ENCODE measurements at places on chromosomes 1 and 21.

GRCh38 chr21:45836268-45836655, 145.3 kb upstream of the COL6A1 start:
- DNase-seq, result no peak

DNA sequence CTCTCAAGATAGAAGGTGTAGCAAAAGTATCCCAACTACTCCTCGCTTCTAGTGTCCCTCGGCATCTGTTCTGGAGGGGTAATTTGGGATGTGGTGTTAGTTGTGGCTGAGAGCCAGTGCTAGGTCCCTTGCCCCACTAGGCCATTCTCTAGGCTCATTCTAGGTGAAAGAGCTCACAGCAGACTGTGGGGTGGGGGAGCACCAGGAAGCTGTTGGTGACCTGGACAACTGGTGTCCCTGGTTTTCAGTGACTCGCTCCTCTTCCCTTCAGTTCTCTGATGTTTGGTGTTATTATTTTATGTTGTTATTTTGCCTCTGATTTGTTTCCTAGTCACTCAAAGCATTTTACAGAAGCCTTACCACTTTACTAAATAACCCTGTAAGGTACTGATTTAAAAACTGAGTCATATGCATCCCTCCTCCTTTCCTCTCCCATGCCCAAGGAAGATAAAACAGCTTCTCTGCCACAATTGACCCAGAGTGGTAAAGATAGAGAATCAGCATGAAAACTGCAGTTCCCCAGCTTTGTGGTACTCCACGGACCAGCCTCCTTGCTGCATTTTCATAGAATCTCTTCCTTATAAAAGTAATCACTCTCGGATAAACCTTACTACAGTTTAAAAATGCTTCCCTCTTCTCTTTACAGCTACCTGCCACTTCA, 14.1 kb downstream of the DYRK3 start:
- DNase-seq, result no peak

- no peak for DNase-seq
These were observed 16.2 kb upstream of the MYBPHL start for GRCh38 chr1:109322974-109323373.

GRCh38 chr1:8951231-8951630, 5.6 kb downstream of the CA6 start:
- no peak for DNase-seq

DNA sequence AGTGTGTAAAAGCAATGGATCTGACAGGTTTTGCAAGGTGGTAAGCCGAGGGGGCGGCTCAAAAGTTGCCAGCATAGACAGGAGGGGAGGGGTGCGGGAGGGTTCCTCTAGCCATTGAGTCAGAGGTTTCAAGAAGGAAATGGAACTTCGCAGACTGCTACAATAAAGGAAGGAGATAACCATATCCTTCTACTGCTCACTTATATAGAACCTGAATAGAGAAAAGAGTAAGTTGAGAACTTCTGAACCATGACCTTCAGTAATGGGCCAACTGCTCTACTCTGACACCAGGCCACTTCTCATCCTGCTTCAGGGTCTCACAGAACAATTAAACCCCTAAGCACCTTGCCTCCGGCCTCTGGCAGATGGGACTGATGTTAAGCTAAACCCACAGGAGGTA, 26.3 kb upstream of the BCAR3 start:
- no peak for DNase-seq

DNA sequence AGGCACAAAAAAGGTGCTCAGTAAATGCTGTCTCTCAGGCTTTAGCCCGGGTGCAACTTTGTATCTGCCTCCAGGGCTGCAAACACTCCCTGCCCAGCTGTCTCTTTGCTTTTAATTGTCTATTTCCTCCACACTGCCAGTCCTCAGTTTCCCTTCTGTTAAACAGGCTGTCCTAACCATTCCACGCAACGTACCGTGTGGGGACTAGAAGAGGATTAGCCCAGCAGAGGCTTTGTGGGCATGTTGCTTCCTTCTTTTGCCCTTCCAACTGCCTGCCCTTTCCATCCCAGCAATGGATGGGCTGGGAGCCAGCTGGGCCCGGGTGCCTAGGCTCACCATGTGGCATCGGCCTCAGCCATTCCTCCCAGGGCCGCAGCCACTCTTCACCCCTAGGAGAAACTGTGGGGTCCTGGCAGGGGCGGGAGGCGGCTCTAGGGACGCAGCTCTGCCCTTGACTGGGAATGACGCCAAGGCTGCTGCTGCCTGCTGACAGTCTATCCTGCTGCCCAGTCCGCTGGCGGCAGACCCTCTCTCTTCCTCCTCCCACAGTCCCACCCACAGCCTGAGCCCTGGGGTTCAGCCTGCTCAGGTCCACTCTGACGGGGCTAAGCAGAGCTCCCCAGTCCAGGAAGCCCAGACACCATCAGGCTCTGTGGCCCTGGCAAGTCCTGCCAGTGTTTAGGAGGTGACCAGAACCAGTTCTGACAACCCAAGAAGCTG, 40.6 kb upstream of the LRP8 start:
- DNase-seq, result no peak

- no peak for DNase-seq
These were observed 24.7 kb downstream of the VPS45 start for GRCh38 chr1:150092180-150092791.

DNA sequence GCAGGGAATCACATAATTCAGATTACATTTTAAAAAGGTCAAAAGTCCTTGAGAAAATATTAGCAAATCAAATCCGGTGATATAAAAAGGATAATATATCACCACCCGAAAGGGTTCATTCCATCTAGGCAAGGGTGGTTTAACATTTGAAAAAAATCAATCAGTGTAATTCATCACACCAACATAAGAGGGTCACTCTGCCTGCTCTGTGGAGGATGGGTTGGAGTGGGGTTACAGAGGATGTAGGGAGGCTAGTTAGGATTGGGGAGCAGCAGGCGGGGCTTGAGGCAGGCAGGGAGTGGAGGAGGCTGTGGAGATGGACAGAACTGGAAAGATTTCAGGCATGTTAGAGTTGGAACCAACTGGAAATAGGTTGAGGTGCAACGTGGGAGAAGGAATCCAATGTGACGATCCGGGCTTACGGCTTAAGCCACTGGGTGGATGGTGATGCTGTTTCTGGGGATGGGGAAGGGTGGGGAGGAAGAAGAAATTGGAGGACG, 12.5 kb downstream of the ADORA1 start:
- DNase-seq, result no peak

DNA sequence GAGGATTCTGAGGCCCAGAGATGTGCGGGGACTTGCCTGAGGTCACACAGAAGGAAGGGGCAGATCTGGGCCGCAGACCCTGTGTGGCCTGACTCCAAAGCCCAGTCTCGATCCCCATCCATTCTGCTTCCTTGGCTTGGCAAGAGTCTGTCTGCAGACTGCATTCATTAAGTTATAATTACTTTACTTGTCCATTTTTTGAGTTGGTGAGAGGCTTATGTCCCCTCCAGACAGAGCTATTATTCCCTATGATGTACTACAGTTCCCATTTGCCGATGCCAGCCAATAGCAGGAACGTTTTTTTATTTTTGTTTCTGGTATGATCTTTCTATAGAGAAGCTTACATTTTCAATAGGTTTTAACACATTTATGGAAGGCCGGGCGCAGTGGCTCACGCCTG, 101.5 kb downstream of the ARHGEF10L start:
- no peak for DNase-seq

GRCh38 chr1:46180082-46180616, 3.9 kb upstream of the P3R3URF start:
- no peak for DNase-seq

- DNase-seq, result no peak
These were observed 451.1 kb downstream of the SETD4 start for GRCh38 chr21:35609263-35609662.

DNA sequence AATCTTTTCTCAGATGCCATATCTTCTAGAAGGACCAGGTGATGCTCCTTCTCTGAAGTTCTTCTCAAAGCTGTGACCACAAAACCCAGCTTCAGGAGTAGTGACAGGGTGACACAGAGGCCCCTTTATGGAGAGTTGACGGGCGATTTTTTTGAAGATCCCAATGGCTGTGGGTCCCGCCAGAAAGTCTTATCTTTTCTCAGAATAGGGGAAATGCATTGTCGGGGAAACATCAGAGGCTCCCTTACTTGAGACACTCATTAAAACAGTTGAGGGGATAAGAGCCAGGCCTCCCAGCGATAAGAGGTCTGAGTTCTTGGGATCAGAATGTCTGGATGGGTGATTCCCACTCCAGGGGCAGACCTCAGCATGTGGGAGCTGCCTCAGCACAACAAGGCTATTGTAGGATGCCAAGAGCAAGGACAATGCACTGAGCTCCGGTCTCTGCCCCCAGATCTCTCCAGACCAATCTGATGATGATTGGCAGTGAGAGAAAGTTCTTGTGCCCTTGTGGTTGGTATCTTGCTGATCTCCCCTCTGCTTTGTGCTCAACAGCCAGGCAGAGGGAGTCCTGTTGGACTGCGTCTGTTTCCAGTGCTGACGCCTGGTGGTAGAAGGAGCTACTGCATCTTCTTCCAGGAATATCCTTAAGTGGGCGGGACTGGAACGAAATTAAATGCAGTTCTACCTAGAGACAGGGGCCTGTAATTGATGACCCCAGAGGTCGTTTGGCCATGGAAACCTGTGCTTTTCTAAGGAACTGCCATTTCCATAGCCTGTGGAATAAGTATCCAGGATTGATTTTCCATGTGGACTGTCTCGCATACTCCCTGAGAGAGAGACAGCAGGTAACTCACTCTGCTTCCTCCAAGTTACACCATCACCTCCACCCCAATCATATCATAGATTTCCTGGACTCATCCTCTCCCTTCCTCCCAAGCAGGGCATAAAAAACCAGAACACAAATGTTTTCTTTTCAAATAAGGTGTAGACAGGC, 6.8 kb upstream of the ACKR1 start:
- peak; percentile 65 for DNase-seq

DNA sequence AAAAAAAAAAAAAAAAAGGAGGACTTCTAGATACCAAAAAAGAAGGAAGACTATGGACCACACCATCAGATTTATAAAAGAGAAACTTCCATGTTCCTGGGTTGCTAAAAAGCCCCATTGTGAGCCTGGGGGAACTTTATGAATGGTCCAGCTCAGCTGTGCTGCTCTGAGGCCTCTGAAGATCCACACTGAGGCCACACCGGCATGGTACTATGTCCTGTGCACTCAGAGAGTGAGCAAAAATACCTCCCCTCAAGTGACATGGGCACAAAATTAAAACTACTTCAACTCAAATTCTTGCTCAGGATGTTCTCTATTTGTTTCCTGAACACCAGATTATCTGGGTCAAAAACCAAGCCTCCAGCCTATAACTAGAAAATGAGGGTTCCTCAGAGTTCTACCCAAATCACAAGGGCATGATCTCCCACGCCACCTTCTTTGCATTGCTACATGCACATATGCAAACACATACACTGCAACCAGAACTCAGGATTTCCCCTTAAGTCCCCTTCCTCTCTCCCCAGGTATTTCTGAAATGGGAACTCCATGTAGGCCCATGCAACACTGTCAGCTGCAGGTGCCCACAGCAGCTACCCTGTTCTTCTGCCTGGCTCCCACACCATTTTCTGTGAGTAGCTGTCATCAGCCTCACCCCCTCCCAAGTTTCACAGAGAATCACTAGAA, 94.4 kb downstream of the SH3GLB1 start:
- no peak for DNase-seq

DNA sequence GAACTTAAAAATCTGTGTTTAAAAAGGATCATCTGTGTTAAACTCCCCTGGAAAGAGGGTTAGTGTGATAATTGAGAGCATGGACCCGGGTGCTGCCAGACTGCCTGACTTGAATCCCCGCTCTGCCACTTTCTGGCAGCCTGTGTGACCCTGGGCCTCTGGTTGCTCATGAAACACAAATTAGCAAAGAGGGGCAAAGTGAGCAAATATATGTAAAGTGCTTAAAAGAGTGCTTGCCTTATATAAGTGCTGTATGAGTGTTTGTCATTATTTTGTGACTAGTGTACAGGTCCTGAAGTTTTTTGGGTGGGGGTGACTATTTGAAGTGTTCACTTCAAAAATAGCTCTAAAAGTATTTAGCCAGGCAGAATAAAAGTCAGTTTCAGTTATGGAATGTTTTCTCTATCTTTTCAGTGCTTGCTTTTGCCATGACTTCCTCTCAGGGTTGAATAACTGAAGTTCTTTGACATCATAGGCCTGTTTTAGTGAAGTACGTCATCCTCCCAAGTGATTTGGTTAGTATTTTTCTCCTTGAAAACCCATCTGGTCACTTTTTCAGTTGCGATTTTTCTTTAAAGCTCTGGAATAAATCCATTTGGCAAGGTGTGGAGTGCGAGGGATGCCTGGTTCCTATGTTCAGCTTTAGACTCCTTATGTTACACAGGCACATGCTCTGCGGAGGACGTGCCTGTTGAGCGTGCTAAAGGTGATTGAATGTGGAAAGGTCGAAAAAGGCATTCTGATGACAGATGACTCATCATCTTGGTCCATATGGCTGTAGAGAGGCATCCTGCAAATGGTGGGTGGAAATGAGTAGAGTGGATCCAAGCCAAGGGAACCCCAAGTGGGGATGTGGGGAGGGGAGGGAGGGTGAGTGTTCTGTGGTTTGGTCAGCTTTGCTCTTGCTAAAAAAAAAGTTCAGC, 47.8 kb downstream of the AK4 start:
- DNase-seq, result peak; percentile 95

DNA sequence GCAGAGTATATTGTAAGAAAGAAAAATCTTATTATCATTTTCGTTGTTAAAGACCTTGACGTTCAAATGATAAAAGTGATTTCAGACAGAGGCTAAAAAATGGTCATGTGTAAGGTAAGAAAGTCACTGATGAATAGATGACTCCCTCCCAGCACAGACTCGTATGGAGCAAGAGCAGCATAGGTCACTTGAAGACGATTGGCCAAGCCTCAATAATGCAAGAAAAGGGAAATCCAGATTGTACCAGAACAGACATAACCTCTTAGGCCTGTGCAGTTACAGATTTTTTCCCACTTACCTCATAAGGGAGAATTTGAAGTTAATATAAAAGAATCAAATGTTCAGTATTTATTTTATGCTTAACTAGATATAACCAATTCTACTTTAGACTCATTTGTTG, 16.3 kb upstream of the OLFML2B start:
- no peak for DNase-seq

DNA sequence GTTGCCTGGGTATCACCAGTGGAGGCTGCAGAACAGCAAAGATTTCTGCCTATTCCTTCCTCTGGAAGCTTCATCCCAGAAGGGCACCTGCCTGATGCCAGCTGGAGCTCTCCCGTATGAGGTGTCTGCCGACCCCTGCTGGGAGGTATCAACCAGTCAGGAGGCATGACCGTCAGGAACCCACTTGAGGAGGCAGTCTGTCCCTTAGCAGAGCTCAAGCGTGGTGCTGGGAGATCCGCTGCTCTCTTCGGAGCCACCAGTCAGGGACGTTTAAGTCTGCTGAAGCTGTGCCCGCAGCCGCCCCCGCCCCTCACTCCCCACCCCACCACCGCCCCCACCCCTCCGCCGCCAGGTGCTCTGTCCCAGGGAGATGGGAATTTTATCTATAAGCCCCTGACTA, 23.1 kb upstream of the HFM1 start:
- DNase-seq, result no peak

GRCh38 chr1:157304271-157304670, 166.1 kb upstream of the ETV3 start:
- DNase-seq, result no peak

Measured in fibroblast of skin of right biceps (primary cell).